ENCODE measurements at places on chromosomes 11 and 22.

GRCh38 chr11:134521001-134521400, 109.0 kb upstream of the B3GAT1 start:
- DNase-seq: peak; percentile 52

GRCh38 chr11:17699147-17700114, 19.9 kb upstream of the MYOD1 start:
- no peak for DNase-seq

DNA sequence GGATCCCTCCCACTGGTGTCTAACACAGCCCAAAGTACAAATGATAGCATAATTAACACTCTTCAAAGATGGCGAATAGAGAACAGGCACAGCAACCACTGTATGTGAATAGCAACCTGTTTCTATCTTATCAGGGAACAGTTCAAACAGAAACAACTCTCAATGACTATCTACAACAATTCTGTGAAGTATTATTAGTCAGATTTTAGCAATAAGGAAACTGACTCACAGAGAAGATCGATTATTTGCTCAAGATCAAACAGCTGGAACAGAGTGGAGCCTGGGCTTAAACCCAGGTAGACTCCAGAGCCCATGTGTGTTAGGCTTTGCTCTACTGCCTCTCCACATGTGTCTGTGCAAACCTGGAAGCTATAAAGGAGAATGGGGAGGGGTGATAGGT, 88.7 kb downstream of the C11orf58 start:
- no peak for DNase-seq

DNA sequence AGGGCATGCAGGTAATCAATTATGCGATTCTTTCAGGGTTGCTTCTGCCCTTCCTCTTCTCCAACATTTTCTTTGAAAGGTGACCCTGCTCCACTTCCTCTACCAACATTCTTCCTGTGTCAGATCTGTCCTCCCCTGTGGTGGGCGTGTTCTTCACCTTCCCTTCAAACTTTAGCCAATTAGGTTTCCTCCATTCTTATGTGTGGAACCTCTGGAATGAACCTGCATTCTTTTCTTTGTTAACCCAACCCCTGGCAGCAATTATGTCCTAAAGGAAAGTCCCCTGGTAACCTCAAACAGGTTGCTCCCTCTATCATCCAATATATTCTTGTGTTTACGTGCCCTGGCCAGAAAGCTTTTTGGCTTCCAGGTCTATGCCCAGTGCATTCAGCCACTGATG, 22.4 kb downstream of the KIRREL3 start:
- no peak for DNase-seq

- no peak for DNase-seq
Measured at GRCh38 chr22:41911001-41911611, 3.8 kb downstream of the SHISA8 start.

All from spleen (tissue), 13 donors.